ENCODE measurements at places on chromosomes 5 and 9.

GRCh38 chr5:42813533-42813932 is 1.8 kb upstream of the SELENOP start:
- no peak for DNase-seq

GRCh38 chr9:26955921-26956859 is at the start of gene IFT74:
Gene IFT74, plus strand, starts transcription at chr9:26956412. Its CDS starts 5,556 bp downstream, at chr9:26961968.
- DNase-seq, result peak; percentile 92

GRCh38 chr9:116700279-116700678 is 13.2 kb downstream of the TRIM32 start:
- DNase-seq, result no peak

GRCh38 chr5:167061695-167062094 is 1229.8 kb upstream of the WWC1 start:
- DNase-seq, result no peak

GRCh38 chr9:104276709-104277245 is 182.7 kb downstream of the SMC2 start:
- no peak for DNase-seq

DNA sequence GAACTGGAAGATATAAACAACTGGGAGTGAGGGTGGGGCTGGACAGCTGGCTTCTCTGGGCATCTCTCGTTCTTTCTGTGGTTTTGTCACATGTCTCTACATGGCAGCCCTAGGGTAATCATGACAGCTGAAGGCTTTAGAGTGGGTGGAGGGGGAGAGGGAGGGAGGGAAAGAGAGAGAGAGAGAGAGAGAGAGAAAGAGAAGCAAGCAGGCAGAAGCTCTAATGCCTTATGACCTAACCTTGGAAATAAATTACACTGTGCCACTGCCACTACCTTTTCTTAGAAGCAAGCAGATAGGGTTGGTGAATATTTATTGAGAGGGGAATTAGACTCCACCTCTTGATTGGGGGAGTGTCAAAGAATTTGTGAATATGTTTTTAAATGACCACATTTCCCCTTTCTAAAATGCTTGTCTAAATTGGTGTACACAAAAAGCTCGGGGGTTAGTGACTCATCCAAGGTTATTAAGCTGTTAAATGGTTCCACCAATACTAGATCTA is 2.6 kb upstream of the DAPK1 start:
- DNase-seq, result no peak

GRCh38 chr9:133711428-133712220 is 26.5 kb downstream of the SARDH start:
- DNase-seq, result no peak

DNA sequence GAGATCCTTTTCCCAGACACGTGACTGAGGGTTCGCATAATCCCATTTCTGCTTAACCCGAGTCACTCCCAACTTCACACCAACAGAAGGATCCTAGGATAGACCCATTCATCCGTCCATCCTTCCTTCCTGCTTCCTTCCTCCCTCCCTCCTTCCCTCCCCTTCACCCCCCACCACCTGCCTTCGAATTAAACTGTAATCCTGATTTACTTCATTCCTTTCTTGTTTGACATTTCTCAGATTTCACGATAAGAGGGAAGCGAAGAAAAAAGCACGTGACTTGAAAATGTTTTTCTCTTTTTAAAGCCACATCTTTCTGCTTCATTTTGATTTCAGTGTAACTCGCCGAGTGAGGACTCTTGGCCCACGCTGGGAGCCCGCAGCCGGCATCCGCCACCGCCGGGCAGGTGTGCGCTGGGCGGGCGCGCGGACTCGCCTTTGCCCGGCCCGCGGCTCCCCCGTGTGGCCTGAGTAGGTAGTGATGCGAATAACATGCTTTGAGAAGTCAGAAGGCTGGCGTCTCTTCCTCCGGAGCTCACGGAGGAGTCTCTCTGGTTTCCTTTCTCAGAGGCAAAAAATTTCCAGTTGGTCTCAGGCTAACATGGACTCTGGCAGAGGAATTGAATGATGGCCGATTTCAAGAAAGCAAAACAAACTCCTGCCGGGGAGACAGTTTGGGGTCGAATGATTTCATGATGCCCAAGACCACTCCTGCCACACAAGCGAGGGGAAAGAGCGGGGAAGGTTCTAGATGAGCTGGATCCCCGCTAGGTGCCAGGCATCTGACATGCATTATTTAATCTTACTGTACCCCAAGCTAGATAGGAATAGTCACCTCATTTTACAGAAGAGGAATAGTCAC is 117.7 kb downstream of the SLC12A2 start:
- DNase-seq, result peak; percentile 89

GRCh38 chr9:116361547-116361946 is 208.0 kb downstream of the PAPPA start:
- no peak for DNase-seq

- no peak for DNase-seq
These were observed 240.1 kb downstream of the DENND1A start for GRCh38 chr9:123689701-123690428.

DNA sequence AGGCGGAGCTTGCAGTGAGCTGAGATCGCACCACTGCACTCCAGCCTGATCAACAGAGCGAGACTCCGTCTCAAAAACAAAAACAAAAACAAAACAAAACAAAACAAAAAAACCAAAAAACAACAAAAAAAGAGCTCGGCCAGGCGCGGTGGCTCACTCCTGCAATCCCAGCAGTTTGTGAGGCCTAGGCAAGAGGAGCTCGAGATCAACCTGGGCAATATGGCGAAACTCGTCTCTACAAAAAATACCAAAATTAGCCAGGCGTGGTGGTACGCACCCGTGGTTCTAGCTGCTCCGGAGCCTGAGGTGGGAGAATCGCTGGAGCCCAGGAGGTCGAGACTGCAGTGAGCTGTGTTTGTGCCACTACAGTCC is 20.2 kb downstream of the TRIM7 start:
- DNase-seq, result no peak

- no peak for DNase-seq
These were observed 55.3 kb upstream of the SLC30A5 start for GRCh38 chr5:69038539-69038938.

DNA sequence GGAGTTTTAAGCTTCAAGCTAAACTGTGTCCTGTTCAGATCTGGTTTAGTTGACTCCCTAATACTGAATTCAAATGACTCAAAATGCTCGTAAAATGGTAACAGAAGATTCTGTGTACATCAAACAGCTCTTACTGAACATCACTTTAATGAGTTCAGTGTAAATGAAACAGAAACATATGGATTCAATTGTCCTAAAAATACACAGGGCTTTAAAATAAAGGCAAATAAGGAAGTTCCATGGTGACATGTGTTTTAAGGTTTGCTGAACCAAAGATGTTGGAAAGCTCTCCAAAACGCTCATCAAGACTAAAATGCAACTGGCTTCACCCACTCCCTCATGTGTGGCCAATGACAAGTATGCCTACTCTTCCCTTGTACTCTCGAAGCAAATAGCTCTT is 340.0 kb upstream of the PIK3R1 start:
- DNase-seq, result no peak

DNA sequence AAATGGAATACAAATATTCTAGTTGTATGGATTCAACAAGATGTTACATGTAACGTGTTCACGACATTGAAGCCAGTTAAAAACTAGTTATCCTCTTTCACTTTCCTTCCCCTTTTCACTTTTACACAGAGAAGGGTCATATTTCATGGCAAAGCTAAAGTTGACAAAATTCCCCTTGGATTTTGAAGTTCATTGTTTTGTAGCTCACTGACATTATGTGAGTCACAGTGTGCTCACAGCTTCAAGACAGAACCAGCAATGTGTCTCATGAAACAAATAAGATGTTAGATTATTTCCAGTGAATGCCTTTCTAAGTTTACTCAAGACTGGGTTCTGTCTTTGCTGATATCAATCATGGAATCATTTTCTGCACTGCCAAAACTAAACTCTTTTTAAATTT is 535.5 kb upstream of the GRIN3A start:
- no peak for DNase-seq

DNA sequence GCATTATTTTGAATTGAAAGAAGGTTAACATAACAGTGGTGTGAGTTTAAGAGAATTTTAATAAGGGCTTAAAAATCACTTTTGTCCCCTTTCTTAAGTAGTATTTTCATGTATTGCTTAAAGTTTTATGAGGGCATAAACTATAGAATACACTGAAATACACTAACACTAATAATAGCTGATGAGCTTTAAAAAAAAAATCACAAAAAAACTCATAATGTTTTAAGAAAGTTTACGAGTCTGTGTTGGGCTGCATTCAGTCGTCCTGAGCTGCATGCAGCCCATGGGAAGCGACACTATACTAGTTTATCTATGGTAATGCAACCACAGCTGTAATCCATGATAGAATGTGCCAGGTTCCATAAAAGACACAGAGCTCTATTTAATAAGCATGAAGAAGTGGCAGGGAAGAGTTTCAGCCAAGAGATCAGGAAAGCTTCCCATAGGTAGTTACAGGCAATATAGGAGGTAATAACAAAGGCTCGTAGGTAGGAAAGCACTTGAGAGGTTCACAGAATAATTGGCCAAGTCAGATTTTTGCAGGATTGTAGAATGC is 4.5 kb downstream of the SREK1IP1 start:
- DNase-seq, result no peak

DNA sequence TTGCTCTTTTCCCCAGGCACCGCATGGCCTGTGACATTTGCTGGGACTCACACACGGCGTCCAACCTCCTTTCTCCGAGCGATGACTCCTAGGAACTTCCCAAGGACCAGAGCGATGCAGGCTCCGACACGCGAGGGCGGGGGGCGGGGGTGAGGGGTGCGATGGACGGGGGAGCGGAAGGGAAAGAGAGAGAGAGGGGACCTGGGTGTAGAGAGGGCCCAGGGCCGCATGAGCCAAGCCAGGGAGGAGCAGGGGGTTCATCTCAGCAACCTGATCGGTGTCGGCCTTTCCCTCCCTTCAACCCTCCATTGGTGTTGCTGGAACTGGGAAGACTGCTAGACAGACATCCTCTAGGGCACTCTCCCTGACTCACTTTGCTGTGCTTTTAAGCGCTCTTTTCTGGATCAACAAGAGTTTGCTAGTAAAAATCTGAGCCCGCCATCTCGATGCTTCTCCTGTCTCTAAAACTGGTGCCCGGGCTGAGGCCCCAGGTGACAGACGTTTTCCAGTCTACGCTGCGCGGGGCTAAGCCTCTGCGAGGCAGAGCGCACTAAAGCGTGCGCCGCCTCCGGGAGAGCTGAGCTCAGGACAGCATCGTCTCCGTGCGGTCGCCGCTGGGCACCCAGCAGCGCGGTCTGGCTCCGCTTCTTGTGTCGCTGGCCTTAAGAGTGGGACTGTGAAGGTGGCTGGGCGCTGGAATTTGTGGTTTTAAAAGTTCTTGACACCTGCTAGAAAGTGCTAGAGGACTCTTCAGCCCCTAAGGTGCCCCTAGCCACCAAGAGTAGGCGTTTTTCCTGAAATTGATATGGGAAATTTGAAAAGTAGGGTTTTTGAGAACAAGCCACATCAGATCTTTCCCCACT is 1.0 kb upstream of the TSLP start:
- peak; percentile 57 for DNase-seq

DNA sequence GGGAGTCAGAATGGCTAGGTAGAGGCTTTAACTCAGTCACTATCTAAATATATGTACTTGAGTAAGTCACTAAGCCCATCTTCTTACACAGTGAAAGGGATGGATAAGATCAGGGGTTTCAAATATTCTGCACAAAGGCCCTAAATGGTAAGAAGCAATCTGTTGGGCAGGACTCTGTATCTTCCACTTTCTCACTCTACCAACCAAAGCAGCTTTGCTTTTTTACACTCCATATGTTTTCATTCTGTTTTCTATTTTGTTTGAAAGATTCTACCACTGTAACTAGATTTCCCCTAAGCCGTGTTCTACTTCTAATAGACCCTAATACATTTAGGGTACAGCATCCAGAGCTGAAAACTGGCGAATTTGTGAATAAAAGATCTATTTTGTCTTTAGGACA is 477.5 kb upstream of the NMUR2 start:
- DNase-seq, result no peak

DNA sequence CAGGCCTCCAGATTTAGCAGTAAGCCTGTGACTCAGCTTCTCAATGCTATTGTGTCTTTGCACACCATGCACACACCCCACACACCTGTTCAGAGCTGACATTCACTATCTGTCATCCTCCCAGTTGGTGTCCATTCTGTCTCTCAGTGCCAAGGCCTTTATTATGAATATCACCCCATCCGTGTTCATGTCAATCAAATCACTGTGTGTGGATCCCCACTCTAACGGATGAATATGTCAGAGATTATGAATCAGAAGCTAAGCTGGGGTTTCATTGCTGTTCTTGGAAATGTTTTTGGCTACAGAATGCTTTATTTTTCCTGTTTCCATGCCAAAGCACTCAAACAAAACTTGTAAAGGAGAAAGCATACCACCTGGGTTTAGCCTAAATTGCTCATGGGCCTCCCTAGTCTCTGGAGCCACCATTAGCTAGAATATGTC is 9.4 kb upstream of the MAMDC2 start:
- DNase-seq, result no peak

DNA sequence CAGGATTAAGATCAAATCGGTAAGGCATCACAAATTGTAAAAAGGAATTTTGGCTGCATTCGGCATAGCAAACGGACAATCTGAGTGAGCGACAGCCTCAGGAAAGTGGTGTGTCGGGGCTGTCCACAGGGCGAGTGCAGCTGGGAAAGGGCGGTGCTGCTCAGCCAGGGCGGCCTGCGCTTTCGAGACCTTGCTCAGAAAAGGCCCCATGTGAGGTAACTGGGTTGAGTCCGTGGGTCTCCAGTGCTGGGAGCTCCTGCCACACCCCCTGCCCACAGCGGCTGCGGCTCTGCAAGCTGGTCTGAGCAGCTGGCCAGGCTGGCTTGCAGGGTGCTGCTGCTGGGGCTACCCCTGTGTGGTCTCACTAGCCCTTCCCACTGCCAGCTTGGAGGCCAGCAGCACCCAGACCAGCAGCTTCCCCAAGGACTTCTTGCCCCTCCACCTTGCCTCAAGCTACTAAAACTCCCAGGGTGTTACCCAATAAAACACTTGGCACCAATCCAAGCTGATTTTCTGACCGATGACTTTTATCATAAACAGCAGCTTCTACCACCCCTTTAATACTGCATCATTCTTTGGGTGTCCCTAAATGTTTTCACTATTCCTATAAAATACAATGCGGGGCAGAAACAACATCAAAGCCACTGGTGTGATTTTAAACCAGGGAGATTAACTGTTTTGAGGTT is 6.2 kb downstream of the SURF2 start:
- no peak for DNase-seq

- DNase-seq, result no peak
These were observed 296.1 kb upstream of the DMAC1 start for GRCh38 chr9:8095672-8096086.

DNA sequence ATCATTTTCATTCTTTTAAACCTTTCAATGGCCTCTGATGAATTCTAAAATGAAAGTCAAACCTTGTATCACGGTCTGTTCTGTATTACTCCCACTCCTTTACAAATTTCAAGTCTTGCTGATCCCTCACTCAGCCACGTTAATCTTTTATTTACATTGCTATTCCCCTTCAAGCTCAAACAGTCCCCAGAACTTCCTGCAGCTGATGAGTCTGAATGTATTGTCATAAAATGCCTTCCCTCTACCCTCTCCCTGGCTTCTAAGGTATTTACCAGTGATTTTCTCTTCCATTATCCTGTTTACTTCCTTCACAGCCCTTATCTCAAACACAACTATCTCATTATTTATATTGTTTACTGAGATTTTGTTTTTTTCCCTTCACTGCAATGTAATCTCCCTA is 562.3 kb upstream of the C9orf72 start:
- DNase-seq, result no peak
